ENCODE measurements at places on chromosomes 7 and 10. TPM values are rescaled to one million over a fixed set of nuclear protein-coding genes. Genes with fewer than 3 reads are reported as not detected.

The GDF2 gene
- not detected for polyA plus RNA-seq

The VIPR2 gene
- polyA plus RNA-seq: 2.1 TPM

The CACNB2 gene
- 6.1 TPM for polyA plus RNA-seq

The GPR15LG gene
- polyA plus RNA-seq: 0.43 TPM

The PTPRE gene
- 5.8 TPM for polyA plus RNA-seq

The HTRA1 gene
- polyA plus RNA-seq: 167 TPM

The CYP3A7 gene
- 0.53 TPM for polyA plus RNA-seq

The SLC39A12 gene
- not detected for polyA plus RNA-seq

The C10orf143 gene
- polyA plus RNA-seq: 7.1 TPM

The ZNF467 gene
- 36.9 TPM for polyA plus RNA-seq

The STEAP1B gene
- polyA plus RNA-seq: 1.3 TPM

The NOC3L gene
- polyA plus RNA-seq: 24.0 TPM

The SYNPO2L gene
- polyA plus RNA-seq: 0.33 TPM

The GATA3 gene
- polyA plus RNA-seq: 101 TPM

The GPER1 gene
- 6.9 TPM for polyA plus RNA-seq

The CPA2 gene
- polyA plus RNA-seq: 0.58 TPM

The BEND7 gene
- polyA plus RNA-seq: 45.3 TPM

Measured in renal pelvis (tissue), 12 donors.